GM12878 (cell line): ENCODE measurements at places on chromosomes 1 and 21.

DNA sequence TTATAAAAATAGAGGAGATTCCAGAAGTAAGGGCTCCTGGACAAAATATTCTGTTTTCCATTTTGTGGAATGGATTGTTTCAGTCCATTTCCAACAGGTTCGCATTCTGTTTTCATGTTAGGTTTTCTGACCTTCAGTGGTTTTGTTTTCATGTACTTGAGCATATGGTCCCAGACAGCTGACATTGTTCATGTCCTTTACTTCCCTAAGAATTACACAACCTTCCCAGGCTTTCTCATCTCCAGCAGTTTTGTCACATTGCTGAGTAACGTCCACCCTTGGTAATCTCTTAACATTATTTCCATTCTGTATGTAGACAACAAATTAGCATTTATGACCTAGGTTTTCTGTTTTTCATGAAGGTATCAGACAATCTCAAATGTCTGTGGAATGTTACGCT, 21.0 kb upstream of the ERRFI1 start:
- DNase-seq, result no peak

DNA sequence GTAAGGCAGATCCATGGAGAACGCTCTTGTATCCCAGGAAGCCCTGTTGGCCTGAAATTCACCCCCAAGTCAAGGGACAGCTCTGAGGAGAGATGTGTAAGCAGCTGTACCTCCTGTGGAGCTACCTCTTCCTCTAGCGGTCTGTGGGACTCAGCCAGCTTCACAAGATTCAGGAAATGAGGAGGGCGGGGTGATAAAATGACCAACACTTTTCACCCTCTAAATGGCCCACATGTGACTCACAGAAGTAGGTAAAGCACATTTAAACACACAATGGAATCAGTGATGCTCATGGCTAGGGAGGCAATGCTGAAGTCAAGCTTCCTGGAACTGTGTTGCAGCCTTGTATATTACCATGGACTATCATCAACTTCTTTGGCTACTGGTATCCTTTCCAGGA, at the start of gene SH2D1B:
TSS of gene SH2D1B (minus strand) at position 135 of the 400 bp plus-strand sequence. CDS start at position 15, 120 bp downstream.
- DNase-seq, result no peak

- no peak for DNase-seq
These were observed 1784.5 kb downstream of the MRPL39 start for GRCh38 chr21:23822760-23823159.

DNA sequence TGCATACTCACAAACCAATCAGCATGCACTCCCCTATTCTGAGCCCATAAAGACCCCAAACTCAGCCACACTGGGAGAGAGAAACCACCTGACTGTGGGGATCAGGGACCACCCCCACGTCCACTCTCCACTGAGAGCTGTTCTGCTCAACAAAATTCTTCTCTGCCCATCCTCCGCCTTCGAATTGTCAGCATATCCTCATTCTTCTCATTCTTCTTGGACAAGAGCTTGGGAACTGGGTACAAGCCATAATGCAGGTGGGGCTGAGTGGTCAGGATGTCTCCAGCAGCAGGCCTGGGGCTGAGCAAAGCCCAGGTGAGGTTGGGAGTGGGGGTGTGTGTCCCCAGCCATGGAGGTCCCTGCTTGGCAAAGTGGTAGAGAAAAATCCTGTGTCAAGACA, 34.6 kb upstream of the IFNGR2 start:
- no peak for DNase-seq

GRCh38 chr1:212593821-212594251, 14.7 kb upstream of the ATF3 start:
- no peak for DNase-seq

DNA sequence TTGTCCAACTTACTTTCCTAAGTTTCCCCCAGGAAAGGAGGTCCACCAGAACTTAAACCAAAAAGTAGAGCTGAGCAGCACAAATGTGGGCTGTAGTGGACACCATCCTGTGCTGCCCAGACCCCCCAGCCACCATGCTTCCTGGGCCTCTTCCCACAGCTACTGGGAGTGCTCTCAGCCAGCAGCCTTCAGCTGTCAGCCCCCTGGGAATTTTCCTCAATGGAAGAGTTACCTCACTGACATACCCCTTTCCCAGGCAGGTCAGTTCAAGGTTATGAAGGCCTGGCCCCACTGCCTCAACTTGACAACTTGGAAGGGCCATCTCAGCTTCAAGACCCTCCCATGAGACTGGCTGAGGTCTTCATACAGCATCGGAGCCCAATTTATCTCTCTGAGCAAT, 47.7 kb downstream of the CDCP2 start:
- DNase-seq, result no peak

GRCh38 chr1:86460998-86461397, 7.7 kb upstream of the CLCA1 start:
- no peak for DNase-seq

- no peak for DNase-seq
These were observed 172.8 kb downstream of the ACTL8 start for GRCh38 chr1:17927952-17928351.

- DNase-seq, result no peak
These were observed 180.8 kb downstream of the RPS6KC1 start for GRCh38 chr1:213231795-213232231.
